ENCODE measurements at places on chromosomes 4 and X.

- no peak for DNase-seq
These were observed 34.0 kb downstream of the SLC9A6 start for GRCh38 chrX:136019226-136019625.

- no peak for DNase-seq
These were observed 14.5 kb upstream of the MAML3 start for GRCh38 chr4:140168474-140168873.

GRCh38 chr4:152099061-152099425 lies 338.2 kb upstream of the GATB start:
- DNase-seq, result no peak

DNA sequence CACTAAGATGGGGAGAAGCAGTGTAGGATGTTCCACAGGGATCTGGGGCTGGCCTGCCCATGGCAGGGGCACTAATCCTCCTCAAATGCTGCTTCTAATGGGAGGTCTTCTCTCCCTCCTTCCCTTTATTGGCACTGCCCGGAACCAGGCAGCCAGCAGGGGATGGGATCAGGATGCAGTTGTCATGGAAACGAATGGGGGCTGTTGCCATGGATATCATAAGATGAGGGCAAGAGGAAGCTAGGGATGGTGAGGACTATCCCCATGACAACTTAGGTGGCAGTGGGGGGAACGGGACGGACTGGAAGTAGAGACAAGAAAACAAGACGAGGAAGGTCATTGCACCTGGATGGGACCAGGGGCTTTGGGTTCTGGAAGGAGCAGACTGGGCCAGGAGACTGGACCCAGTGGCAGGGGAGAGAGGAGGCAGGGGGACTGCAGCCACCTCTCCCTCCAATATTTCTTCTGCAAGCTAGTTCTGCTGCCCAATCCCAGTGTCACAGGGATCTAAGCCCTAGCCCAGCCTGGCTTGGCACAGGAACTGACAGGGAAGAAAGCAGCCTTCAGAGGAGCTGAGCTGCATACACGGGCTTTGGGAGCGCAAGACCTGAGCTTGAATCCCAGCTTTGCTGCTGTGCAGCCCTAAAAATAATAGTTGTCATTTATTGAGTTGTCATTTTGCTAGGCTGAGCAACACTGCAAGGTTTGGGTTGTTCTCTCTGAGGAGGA lies 19.0 kb downstream of the IQSEC2 start:
- no peak for DNase-seq

DNA sequence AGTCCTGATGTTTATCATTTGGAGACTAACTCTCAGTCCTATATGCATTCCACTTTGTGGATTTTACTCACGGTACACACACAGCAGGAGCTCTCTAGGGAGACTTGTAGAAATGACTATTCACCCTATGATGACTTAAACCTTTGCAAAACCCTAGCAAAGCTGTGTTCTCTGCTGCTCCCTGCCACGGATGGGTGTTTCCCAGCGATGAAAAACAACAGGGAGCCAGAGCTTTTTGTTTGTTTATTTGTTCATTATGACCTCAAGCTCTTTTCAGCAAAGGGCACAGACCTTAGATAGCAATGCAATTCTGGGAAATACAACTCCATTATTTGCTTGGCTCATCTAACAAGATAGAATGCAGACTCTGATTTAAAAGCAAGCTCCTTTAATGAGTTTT lies 156.6 kb downstream of the GRIA3 start:
- DNase-seq, result no peak

DNA sequence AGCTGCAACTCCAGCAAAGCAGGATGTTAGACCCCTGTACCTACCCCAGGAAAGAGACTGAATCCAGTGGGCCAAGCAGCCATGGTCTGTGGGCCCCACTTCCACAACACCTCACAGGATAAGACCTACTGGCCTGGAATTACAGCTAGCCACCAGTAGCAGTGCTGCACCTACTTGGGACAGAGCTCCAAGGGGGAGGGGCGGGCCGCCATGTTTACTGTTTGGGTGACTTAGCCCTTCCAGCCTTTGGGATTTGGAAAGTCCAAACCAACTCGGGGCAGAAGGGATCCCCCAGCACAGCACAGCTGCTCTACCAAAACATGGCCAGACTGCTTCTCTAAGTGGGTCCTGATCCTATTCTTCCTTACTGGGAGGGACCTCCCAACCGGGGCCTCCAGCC lies 9.1 kb upstream of the TMSB15B start:
- no peak for DNase-seq

DNA sequence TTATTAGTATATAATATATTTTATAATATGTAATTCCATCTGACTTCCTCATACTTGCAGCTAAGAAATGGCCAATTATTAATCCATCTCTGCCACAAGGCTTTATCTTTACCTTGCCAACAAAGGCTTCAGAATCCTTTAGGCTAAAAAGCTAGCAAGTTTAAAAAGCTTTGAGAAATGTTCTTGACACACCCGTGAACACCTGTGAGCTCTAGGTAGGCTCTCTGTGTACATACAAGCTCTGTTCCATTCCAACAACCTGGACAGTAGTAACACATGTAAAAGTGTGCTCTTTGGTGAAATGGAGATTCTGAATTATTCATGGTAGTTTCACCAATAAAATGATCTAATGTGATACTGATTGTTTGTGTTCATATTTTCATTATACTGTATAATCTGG lies 49.7 kb upstream of the USP9X start:
- DNase-seq, result no peak

DNA sequence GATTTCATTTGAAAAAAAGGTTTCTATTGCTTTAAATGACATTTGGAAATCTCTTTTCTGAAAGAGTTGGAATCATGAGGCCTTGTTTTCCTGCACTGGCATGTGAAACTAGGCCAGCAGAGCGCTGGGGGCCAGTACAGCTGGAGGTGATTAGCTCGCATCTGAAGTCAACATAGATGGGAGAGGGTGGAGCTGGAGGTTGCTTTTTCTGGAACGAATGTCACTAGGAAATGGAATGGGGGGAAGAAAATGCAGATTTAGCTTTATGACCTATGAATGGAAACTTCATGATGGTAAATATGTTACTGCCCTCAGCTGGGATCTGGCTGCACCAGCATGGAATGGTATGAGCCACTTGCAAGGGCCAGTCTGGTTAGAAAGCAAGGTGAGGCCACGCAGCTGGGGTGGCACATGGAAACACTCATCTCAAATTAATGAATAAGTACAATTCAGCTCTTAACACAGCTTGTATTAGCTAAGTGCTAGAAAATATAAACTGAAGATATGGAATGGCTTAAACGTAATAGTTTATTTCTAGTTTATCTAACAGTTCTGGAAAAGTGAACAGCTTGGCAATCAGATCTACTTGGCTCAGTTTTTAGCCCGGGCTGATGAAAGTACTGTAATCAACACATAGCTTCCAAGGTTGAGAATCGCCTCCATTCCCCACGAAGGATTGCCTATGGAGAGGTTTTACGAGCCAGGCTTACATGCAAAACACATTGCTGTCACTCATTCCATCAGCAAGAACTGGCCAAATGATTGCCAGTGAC lies 32.5 kb downstream of the SLC10A6 start:
- no peak for DNase-seq

DNA sequence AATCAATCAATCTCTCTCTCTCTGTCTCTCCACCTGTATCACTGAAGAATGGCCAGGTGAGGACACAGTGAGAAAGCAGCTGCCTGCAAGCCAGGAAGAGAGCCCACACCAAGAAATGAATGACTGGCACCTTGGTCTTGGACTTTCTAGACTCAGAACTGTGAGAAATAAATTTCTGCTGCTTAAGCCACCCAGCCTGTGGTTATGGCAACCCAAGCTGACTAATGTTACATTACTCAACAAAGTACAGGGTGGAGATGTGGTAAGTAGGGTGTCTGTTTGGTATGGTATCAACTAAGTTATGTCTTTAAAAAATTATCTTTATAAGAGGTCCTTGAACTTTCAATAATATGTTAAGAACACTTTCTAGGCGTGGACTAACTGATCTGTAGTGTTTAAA lies 159.3 kb downstream of the EPHA5 start:
- DNase-seq, result no peak

DNA sequence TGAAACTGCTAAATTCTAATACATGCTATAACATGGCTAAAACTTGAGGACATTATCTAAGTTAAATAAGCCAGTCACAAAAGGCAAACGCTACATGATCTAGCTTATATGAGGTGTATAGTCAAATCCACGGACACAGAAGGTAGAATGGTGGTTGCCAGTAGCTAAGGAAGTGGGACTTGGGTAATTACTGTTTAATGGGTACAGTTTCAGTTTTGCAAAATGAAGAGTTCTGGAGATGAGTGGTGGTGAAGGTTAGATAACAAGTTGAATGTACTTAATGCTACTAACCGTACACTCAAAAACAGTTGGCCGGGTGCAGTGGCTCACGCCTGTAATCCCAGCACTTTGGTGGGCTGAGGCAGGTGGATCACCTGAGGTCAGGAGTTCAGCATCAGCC lies 644.5 kb upstream of the DIPK2B start:
- DNase-seq, result no peak

DNA sequence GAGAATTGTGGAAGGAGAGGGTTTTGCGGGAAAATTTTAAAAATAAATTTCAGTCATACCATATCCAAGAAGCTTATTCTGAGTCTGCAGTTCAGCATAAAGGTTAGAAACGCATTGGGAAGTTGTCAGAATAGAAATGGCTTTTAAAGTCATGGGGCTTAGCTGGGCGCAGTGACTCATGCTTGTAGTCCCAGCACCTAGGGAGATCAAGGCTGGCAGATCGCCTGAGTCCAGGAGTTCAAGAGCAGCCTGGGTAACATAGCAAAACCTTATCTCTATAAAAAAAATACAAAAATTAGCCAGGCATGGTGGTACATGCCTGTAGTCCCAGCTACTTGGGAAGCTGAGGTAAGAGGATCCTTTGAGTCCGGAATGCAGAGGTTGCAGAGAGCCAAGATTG lies 3.9 kb upstream of the PLA2G12A start:
- no peak for DNase-seq

DNA sequence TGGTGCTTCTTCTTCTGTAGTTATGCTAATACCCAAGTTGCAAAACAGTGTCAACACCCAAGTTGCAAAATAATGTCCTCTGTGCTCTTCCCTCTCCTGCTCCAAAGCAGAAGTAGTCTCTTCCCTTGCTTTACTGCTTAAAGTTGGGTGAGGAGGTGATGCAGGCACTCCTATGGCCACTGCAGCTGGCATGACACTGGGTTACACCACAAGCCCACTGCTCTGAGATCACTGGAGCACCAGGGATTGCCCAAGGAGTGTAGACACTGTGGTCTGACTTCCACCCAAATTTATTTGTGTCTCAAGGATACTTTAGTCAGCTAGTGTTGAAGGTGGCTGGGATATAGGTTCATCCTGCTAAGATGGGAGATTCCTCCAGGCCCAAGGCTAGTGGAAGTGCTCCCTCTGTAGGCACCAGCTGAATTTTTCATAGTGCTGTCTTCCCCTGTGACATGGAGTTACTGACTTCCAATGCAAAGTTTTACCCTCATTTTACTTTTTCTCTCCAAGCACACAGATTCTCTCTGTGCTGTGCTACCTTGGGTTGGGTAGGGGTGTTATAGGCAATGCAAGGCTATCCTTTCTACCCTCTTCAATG lies 196.2 kb upstream of the TENT5D start:
- DNase-seq, result no peak

- DNase-seq, result no peak
These were observed 41.7 kb upstream of the MTM1 start for GRCh38 chrX:150526692-150527091.

GRCh38 chrX:43728966-43729365 lies 72.9 kb downstream of the MAOA start:
- no peak for DNase-seq

DNA sequence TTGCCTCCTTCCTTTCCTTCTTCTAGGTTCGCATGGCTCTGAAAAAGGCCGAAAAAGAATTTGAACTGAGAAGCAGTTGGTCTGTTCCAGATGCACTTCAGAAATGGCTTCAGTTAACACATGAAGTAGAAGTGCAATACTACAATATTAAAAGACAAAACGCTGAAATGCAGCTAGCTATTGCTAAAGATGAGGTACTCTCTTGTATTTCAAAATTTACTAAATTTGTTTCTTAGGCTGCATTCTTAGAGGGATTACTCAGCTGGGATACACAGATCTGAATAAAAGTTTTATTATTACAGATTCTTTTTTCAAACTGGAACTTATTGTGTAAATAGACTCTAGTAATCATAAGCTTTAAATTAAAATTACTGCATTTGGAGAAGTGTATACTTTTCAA lies 146.9 kb downstream of the STIM2 start:
- DNase-seq, result no peak

- DNase-seq, result no peak
These were observed 7.9 kb upstream of the SERTM2 start for GRCh38 chrX:111503485-111503993.

DNA sequence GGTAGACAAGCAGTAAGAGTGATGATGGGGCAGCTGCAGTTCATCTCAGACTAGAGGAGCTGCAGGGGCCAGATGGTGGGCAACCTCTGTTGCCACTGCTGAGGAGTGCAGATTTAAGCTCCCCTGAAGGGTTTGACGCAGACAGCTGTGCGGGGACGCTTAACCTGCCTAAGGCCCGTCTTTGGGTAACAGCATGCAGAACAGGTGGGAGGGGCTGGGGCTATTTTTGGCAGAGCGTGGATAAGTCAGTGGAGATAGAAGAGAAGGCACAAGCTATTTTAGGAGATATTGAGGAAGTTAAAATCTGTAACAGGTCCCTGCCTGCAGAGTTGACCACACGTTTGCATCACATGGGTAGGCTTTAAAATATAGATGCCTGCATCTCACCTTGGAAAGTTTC lies 10.5 kb downstream of the CD99 start:
- no peak for DNase-seq

DNA sequence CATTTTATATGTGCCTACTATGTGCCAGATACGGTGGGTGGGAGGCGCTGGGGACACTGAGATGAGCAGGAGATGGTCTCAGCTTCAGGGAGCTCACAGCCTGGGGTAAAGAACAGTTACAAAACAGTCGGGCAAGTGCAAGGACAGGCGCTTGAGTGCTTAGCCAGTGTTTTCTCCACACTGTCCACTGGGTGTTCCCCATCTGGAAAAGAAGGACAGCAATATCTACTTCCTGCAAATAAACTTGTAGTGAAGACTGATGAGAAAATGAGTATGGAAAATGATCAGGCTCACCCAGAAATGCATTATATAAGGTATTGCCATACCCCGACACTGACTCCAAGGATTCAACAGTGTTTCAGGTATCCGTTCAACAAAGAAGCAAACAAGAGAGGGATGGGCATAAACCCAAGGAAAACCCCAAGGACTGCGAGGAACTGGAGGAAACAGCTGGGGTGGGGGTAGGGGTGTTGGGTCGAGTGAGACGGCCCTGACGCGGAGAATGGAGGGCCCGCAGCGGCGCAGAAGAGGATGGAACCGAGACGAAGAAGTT lies 835 bp downstream of the TMEM185A start:
- DNase-seq, result peak; percentile 0
